PC-3 (cell line): ENCODE measurements at places on chromosomes 12 and 14. TPM values are rescaled to one million over a fixed set of nuclear protein-coding genes. Genes with fewer than 3 reads are reported as not detected.
A peak's percentile ranks its signal among the peaks of the same experiment; 100 is the strongest.

DNA sequence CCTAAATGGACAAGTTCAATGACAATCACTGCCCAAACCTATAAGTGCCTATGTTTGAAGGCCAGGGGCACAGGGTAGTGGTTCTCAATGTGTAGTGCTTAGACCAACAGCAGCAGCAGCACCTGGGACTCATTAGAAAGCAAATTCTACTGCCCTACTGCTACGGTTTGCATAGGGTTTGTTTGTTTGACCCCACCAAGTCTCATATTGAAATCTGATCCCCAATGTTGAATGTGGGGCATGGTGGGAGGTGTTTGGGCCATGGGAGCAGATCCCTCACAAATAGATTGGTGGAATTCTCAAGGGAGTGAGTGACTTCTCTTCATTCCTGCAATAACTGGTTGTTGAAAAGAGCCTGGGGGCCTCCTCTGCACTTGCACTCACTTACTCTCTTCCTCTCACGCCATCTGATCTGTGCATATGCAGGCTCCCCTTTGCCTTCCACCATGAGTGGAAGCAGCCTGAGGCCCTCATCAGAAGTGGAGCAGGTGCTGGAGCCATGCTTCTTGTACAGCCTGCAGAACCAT is 39.5 kb downstream of the PPM1H start:
- H3K27me3 ChIP-seq, result no peaks in the 10 kb centered on the region
- no peak overlapping the region for H3K4me3 ChIP-seq
- H3K27ac ChIP-seq, result no peak overlapping the region
- peaks cover 11% of the 10 kb centered on the region for H3K4me1 ChIP-seq

GRCh38 chr14:58562141-58562540 is 75.6 kb upstream of the DACT1 start:
- no peak overlapping the region for H3K4me3 ChIP-seq
- no peaks in the 10 kb centered on the region for H3K36me3 ChIP-seq
- H3K4me1 ChIP-seq, result no peaks in the 10 kb centered on the region
- peaks cover 9% of the 10 kb centered on the region; the same call in 1 of the 2 replicates for H3K27me3 ChIP-seq
- H3K27ac ChIP-seq, result no peak overlapping the region
- DNase-seq, result no peak

GRCh38 chr12:99388671-99389195 is 258.8 kb upstream of the GARIN6 start:
- no peak overlapping the region for H3K27ac ChIP-seq
- H3K27me3 ChIP-seq, result no peaks in the 10 kb centered on the region; the same call in 1 of the 2 replicates
- H3K36me3 ChIP-seq, result no peaks in the 10 kb centered on the region
- no peak overlapping the region for H3K4me3 ChIP-seq
- no peak for DNase-seq
- H3K4me1 ChIP-seq, result no peaks in the 10 kb centered on the region

DNA sequence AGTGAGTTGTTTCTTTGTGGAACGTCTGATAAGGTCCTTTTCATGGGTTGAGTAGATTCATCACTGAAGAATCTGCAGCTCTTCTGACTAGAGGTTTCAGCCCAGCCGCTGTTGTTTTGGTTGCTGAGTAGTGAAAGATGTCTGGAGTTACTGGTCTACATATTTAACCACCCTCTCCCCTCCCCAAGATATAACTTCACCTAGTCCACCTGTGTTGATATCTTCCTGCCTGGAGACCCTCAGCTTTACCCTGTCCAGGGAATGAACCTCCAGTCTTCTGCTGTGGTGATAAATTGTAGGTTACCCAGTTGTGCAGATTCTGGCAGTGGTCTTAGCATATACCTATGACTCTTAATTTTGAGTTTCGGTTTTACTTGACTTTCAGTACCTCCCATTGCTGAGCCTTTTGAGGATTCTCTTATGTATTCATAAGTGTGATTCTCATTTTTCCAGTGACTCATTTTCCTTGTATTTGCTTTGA is 62.9 kb downstream of the CCDC91 start:
- peak; percentile 61 for DNase-seq
- peak overlapping the region; percentile 10; the same call in 1 of the 2 replicates for H3K27ac ChIP-seq
- H3K36me3 ChIP-seq, result no peaks in the 10 kb centered on the region
- no peaks in the 10 kb centered on the region for H3K27me3 ChIP-seq
- H3K4me3 ChIP-seq, result no peak overlapping the region

IL22 gene
- total RNA-seq, result not detected in 2 replicates

PPP1R3E gene
- total RNA-seq, result 3.2 and 5.0 TPM in 2 replicates

- no peak for DNase-seq
- no peak overlapping the region for H3K4me3 ChIP-seq
- peaks cover 17% of the 10 kb centered on the region; the same call in 1 of the 2 replicates for H3K27me3 ChIP-seq
- no peaks in the 10 kb centered on the region for H3K36me3 ChIP-seq
- no peaks in the 10 kb centered on the region for H3K4me1 ChIP-seq
- H3K27ac ChIP-seq, result no peak overlapping the region
Observed at GRCh38 chr12:99824900-99825542, 159.7 kb downstream of the ANKS1B start.

- H3K27ac ChIP-seq, result no peak overlapping the region
- 0 out of 2 replicates have a peak, but pooled peaks cover 8% of the 10 kb centered on the region for H3K27me3 ChIP-seq
- no peaks in the 10 kb centered on the region for H3K36me3 ChIP-seq
Observed at GRCh38 chr14:98965076-98965475, 306.9 kb downstream of the BCL11B start.

DNA sequence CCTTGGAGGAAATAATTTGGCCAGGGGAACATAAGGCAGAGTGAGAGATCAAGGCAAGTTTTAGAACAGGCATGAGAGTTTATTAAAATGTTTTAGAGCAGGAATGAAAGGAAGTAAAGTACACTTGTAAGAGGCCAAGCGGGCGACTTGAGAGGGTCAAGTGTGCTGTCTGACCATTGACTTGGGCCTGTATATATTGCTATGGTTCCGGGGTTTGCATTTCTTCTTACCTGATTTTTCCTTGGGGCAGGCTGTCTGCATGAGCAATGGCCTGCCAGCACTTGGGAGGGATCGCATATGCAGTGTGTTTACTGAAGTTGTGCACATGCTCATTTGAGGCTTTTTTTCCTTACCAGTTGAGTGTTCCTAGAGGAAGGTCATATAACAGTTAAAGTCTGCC is 214.8 kb downstream of the FUT8 start:
- peaks cover 24% of the 10 kb centered on the region for H3K36me3 ChIP-seq
- H3K4me1 ChIP-seq, result no peaks in the 10 kb centered on the region
- no peak overlapping the region for H3K27ac ChIP-seq
- H3K4me3 ChIP-seq, result no peak overlapping the region

DNA sequence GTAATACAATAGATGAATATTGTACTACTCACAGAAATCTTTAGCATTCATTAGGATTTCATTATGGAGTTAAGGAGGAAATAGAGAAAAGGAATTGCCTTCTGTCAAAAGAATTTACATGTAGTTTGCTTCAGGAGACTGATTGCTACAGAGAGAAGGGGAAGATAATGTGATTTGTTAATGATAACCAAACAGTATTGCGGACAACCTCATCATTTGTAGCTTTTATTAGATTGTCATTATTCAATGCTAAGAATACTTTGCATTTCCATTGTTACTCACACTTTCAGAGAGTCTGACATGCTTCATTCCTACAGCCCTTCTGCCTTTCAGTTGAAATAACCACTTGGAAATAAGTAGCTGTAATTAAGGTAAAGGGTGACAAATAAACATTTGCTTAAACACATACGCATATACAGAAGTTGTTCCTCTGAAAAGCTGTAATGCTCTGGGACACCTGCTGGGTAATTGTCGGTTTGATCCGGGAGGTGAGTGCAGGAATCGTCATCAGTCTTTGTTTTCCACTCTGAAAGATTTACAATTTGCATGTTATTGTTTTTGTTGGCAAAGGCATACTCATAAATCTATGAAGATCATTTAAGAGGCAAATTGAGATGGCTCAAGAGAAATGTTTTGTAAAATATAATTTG is 600.2 kb downstream of the TRHDE start:
- H3K4me3 ChIP-seq, result no peak overlapping the region
- no peak overlapping the region for H3K27ac ChIP-seq
- no peak for DNase-seq
- no peaks in the 10 kb centered on the region for H3K36me3 ChIP-seq
- no peaks in the 10 kb centered on the region for H3K4me1 ChIP-seq
- no peaks in the 10 kb centered on the region for H3K27me3 ChIP-seq

DNA sequence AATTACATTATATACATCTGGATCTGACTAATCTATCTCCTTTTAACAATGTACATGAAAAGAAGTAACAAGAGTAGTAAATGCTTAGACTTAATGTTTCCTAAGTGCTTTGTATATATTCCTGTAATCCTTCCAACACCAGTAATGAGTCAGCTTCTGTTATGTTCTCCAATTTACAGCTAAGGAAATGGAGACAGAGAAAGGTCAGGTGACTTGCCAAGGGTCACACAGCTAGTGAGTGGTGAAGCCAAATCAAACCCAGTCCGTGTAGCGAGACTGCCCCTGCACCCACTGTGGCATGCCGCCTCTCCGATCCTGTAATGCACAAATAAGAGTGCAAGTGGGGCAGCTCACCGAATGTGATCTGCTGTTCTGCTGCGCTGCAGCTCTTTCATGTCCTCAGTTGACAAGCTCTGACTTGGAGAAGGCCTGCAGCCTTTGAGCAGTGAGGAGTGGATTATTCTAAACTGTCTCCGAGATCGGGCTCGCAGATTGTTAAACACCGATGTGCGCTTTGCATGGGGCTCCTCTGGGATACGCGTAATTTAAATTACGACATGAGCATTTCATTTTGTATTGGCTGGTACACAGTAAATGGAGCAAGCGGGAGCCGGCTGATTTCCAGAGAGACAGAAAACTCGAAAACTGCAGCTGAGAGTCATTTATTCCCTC is 65.1 kb upstream of the KTN1 start:
- H3K4me3 ChIP-seq, result no peak overlapping the region
- H3K27ac ChIP-seq, result no peak overlapping the region
- DNase-seq, result peak; percentile 56
- no peaks in the 10 kb centered on the region for H3K27me3 ChIP-seq
- no peaks in the 10 kb centered on the region for H3K36me3 ChIP-seq
- peaks cover 8% of the 10 kb centered on the region; the same call in 1 of the 2 replicates for H3K4me1 ChIP-seq

- DNase-seq, result peak; percentile 64
- H3K4me1 ChIP-seq, result peaks cover 22% of the 10 kb centered on the region
- H3K27ac ChIP-seq, result no peak overlapping the region
- no peaks in the 10 kb centered on the region for H3K27me3 ChIP-seq
Observed at GRCh38 chr14:77086017-77086727, 11.9 kb upstream of the CIPC start.
